ENCODE measurements at places on chromosomes 6 and 20.

- DNase-seq, result no peak
Measured at GRCh38 chr6:129267028-129267427, 384.1 kb downstream of the LAMA2 start.

DNA sequence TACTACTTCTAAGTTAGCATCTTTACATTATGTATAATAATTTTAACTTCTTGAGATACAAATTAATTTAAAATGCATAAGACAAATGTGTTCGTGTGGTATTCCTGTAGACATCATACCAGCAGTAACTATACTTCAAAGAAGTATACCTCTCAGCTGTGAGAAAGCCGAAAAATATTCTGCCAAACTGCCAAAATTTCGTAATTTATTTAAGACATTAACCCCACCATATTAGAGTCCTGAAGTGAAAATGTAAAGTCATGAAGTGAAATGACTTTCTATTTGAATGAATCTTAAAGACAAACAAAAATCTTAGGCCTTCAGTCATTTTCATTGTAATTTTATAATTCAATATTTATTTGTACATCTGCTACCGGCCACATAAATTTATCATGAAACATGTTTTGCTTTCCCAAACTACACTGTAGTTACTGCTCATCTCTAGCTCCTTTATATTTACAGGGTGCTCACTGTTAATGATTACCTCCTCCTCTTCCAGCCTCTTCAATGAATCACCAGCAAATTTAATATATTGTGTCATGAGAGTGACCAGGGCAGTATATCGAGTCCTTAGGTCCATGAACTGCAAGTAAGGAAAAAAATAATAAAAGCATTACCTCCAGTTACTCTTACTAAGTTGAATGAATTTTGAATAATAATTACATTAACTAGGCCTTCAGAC is 18.5 kb downstream of the DST start:
- no peak for DNase-seq

- no peak for DNase-seq
Measured at GRCh38 chr20:51938559-51939258, 136.4 kb upstream of the SALL4 start.

- DNase-seq, result no peak
Measured at GRCh38 chr6:19723545-19723944, 113.6 kb upstream of the ID4 start.

GRCh38 chr20:63568986-63569949 is 4.8 kb downstream of the HELZ2 start:
- DNase-seq, result peak; percentile 28

DNA sequence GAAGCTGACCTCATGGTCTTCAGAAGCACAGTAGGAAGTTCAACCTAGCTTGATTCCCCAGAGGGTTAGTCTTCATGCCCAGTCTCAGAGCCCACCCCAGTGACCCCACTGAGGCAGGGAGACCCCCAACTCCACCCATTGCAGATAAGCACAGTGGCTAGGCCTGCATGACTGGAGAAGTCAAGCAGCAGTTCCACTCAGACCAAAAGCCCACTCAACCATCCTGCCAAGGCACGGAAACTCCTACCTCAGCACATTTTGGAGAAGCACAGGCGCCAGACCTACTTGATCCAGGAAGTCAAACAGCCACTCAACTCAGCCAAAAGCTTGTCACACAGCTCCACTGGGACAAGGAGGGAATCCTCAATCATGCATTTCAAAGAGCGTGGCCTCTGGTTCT is 78.4 kb upstream of the HTR1E start:
- no peak for DNase-seq

GRCh38 chr6:104728448-104728847 is 131.3 kb downstream of the HACE1 start:
- no peak for DNase-seq

GRCh38 chr20:50574108-50574507 is 63.9 kb downstream of the PTPN1 start:
- no peak for DNase-seq

- no peak for DNase-seq
Measured at GRCh38 chr20:4083098-4083865, 67.9 kb upstream of the RNF24 start.

- DNase-seq, result no peak
Measured at GRCh38 chr20:10125757-10126156, 91.0 kb downstream of the ANKEF1 start.

- no peak for DNase-seq
Measured at GRCh38 chr20:35065181-35065580, 27.4 kb downstream of the TRPC4AP start.

- DNase-seq, result no peak
Measured at GRCh38 chr6:83590416-83590815, 78.1 kb downstream of the PRSS35 start.

- peak; percentile 89 for DNase-seq
Measured at GRCh38 chr6:158752613-158753012, 66.6 kb downstream of the EZR start.

DNA sequence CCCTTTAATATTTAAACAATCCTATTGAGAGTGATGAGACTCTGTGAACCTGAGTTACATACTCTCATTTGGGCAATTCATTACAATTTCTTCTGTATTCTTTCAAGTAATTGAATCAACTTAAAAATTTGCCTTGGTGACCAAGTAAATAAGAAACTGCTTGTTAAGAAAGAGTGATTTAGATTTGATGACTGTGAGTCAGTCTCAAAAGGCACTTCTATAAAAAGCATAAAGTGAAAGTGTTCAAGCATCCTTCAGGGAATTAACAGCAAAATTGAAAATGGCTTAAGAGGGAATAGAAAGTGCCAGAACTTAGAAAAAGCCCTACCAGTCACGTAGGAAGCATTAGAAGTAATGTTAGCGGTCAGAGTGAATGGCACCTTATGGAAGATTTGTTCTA is 654.7 kb downstream of the EPM2A start:
- DNase-seq, result no peak
